NCI-H2081 treated with DMSO at 0.1 percent for 48 hours (cell line): ENCODE measurements at places on chromosomes 2 and 18.

GRCh38 chr18:55328301-55328700 is 259.7 kb downstream of the TCF4 start:
- no peak for DNase-seq

DNA sequence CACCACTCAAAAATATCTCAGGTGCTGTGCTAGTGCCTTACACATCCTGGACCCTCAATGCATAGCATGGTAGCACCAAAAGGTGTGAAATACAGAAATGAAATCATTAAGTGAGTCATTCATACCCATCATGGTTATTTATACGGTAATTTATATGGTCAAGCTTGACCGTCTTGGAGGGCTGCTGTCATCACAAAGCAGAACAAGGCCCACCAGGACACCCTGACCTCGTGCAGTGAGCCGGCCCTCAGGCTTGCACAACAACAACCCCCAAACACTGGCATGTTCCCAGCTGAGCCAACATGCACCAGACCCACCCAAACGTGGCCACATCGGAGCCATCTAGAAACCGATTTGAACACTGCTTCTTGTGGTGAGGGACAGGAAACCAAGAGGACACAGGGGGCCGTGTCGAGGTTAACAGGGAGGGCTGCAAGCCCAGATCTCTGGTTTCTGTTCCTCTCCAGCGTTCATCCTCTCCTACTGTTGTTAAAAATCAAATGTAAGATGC is 378.5 kb upstream of the ID2 start:
- no peak for DNase-seq

DNA sequence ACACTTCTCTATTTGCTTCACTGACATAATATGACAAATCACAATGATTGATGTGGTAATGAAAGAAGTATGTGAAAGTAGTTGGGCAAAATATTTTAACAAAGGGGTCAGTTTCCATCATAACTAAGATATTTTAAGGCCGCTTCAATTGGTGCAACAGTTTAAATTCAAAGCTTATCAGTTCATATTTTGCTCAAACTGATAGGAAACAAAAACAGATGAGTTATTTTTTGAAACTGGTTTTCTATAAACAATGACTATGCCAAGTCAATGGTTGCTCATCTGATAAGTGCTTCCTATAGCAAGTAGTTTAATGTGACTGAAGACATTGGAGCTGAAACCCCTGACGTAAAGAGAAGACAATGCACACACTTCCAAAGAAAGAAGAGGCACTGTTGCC is 1290.7 kb downstream of the SUCLG1 start:
- DNase-seq = no peak

DNA sequence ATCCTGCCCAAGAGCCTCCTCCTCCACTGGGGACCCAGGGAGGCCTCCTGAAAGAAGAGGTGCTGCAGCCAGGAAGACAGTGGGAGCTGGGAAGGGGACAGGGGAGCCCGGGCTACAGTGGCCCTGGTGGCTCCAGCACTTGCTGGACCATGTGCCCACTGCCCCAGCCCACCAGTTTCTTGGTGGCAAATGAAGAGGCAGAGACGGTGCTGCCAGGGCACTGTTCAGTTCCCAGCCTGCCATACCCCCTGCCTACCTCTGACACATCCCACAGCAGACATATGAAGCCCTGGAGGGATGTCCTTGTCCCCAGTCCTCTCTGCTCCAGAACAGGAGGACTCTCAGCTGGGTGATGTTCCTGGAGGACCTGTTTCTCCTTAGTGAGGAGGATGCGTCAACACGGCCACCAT is 3.7 kb downstream of the RAMP1 start:
- no peak for DNase-seq

GRCh38 chr2:26884486-26884885 is 36.6 kb downstream of the DPYSL5 start:
- DNase-seq = no peak

DNA sequence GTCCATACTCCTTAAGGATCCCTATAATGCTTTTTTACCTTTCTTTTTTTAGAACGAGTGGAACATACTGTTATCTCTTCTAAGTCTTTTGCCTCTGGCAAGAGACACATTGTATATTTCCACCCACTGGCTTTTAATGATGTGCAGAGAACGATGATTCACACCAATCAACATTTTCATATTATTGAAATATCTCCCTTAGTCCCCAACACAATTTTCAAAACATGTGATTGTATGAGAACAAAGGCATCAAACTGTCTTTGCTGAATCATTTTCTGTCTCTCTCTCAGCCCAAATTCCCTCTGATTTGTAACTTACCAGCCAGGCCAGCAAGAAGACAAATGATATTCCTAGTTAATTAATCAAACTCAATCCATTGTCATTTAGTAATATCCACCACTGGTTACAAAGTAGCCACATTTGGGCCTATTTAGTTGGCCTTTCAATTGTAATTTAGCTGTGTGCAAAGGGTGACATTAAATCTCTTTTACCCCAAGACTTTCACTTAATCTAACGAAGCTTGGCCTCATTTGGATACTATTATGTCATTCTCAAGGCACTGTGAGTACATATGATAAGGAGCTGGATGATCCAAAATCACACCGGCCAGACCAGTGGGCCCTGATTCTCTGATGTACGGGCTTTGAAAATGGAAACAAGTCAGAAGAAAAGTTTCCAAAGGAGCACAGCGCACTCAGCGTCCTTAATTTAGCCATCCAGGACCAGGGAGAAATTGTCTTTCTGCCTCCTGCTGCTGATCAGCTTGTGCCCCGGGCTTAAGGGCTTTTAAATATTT is 185.1 kb downstream of the SCG2 start:
- DNase-seq = no peak

DNA sequence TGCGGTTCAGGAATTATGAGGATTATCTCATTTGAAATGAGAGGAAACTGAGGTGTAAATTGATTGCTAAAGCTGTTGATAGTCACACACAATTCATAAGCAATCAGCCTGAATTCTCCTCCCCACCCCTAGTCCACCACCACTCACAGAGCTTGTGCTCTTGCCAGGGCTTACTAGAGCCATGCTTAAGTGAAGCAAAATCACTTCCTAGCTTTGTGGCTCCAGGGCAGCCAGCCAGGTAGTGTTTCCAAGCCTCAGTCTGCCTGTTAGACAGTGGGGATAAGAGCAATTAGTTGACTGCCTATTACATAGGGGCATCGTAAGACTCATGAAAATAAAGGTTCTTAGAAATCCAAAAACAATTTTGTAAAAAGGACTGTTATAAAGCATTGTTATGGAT is 87.2 kb downstream of the PKP4 start:
- no peak for DNase-seq

DNA sequence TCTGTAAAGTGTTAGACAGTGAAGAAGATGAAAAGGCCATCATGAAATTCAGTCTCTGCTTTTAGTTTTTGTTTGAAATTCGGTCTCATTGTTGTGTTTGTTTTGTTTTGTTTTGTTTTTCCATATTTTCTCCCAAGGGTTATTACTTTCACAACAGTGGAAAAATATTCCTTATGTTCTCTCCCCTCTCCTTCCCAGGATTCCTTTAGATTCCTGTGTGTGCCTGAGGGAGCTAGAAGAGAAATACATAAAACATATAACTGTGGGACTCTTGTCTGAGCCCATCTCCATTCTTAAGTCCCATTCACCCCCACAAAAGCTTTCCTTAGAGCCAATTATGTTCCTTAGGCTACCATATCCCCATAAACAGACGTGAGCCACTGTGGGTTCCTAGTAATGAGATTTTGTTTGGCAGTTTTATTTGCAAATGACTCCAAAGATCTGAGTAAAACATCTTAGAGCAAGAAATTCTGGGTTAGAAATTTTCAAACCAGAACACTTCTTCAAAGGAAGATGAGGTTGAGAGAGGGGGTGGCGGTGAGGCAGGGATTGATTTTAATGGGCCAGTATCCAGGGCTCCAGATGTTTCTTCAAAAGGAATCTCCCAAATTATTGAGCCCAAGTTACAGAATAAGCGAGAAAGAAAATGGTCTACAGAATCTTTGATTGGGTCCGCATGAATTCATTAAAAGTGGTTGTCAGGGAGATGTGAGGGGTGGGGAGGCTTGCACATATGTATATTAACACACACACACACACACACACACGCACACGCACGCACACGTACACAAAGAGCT is 157.8 kb upstream of the TNP1 start:
- no peak for DNase-seq

GRCh38 chr18:41226186-41226585 is 728.8 kb upstream of the PIK3C3 start:
- DNase-seq = no peak

DNA sequence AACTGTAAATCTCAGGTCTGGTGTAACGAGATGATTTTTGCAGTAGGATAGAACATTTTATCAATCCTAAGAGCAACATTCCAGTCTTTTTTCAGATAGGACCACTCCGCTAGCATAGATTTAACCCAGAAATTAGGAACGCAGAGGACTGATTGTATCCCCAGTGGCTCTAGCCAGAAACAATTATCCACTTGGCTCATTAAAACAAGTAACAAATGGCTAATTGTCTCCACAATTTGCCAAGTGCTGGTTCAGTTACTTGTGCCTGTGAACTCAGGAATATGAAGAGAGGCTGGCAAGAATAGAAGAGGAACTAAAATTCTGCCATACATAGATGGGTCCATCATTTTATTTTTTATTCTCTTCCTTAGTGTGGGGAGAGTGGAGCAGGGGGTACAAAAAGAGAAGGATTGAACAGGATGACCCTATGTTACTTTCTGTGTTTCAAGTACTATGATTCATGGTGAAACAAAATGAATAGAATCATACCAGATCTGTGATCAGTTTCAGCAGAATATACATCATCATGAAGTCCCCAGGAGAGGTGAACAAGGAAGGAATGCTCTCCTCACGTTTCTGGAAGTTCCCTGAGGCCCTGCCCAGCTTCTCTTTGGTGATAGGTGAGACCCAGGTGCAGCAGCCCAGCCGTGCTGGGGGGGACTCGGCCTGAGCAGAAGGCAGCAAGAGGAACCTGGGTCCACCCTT is 121.6 kb downstream of the ARL4C start:
- DNase-seq = no peak

DNA sequence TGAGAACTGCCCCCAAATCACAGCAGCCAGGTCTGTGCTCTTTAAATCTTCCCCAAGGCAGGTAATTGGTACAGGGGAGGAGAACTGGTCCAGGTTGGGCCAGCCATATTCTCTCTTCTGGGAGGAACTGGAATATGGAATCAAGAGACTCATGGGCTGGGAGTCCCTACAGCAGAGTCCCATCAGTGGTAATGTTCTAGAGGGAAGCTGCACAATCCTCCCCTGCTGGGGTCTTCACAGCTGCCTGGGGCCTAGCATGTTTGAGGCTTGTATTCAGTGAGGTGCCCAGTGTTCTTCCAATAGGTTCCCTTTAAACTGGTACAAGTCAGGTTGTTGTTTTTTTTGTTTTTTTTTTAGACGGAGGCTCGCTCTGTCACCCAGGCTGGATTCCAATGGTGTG is 21.1 kb upstream of the EGR4 start:
- no peak for DNase-seq

DNA sequence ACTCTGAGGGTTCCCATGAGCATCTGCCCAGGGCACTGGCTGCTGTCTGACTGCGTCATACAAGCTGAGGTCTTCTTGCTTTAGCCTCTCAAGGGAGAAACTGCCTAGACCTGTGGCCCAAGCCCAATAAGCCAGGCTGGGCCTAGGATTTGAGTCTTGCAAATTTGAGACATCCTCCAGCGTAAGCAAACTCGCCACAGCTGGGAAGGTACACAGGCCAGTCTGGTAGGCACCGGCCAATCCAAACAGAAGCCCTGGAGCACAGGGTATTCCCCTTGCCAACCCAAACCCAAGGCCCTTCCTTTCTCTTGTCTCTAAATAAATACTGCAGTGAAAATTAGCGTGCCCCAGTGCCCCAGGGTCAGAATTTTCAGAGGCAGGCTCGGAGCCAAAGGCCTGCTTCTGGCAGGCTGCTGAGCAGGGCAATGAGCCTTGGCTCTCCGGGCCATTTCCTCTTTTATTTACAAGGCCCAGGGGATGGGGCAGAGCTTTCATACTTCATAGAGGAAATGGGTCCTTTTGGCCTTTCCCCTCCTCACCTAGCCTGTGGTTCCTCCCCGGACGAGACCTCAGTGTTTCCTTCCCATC is 33.3 kb downstream of the POLR1A start:
- DNase-seq = peak; percentile 18

- no peak for DNase-seq
These were observed 710 bp downstream of the DUSP19 start for GRCh38 chr2:183079139-183079775.

- no peak for DNase-seq
These were observed 49.9 kb downstream of the DGKD start for GRCh38 chr2:233404222-233404621.

DNA sequence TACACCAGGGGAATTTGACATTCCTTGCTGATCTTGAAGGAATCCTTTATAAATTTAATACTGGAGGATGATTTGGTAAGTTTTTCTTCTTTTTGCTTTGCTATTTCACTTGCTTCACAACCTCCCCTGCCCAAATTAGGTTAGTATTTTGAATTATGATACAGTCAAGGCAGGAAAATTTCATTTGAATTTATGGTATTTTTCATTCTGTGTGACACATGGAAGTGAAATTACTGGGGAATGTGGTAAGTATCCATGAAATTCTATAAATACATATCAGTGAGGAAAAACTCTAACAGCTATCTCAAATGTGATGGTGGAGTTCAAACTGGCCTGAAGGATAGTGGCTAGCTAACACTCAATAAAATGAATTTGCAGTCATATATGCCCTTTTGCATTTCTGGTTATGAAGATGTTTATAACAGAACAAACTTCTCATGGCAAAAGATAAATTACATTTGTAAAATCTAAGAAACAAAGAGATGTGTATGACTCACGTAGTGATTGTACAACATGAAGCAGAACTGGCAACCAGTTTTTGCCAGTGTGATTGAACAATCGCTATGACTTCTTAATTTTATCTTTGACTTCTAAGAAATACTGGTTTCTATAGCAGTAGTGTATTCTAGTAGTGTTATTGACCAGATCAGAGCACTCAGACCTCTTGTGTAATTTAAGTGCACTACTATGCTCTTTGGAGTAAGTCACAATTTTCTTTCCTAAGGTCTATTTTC is 152.6 kb downstream of the IKZF2 start:
- DNase-seq = no peak

DNA sequence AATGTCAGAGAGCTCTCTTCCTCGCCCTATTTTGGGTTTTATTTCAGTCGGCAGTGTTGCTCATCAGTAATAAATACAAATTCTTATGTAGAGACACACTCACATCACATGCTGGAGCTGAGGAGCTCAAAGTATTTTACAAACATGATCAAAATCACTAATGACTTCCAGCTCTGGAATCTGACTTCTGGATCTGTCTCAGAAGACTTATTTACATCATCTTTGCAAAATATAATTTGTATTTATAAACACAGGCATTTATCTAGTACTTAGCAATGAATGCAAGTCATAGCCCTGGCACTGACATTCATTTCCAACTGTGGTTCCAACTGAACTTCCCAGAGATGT is 327.1 kb downstream of the NCKAP5 start:
- DNase-seq = no peak

DNA sequence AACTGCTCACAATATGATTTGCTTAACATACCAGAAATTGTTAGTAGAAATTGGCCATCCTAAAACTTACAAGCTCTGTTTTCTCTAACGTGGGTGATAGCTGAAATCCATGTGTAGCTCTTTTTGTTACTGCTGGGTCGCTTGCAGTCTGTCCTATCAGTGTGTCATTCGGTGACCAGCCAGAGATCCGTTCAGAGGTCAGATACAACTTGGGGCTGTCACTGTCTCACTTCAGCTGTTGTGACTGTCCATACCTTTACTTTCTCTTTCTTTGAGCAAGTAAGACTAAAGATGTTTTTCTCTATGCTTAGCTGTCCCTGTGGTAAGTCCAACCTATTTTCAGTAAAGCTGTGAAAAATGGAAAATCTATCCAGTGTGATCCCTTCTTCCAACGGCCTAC is 282.9 kb upstream of the KCNH7 start:
- DNase-seq = no peak
